ENCODE measurements at places on chromosomes 7 and 10. TPM values are rescaled to one million over a fixed set of nuclear protein-coding genes. Genes with fewer than 3 reads are reported as not detected.

AKR1C4 gene
- not detected for total RNA-seq

FZD1 gene
- total RNA-seq: 39.1 TPM

AGAP6 gene
- 15.9 TPM for total RNA-seq

GRCh38 chr7:131111081-131111576, 216.5 kb upstream of the MKLN1 start:
- no peak for DNase-seq

- DNase-seq: no peak
Measured at GRCh38 chr7:148255333-148255732, 335.2 kb upstream of the C7orf33 start.

- no peak for DNase-seq
Measured at GRCh38 chr7:92723943-92724342, 112.4 kb downstream of the CDK6 start.

DNA sequence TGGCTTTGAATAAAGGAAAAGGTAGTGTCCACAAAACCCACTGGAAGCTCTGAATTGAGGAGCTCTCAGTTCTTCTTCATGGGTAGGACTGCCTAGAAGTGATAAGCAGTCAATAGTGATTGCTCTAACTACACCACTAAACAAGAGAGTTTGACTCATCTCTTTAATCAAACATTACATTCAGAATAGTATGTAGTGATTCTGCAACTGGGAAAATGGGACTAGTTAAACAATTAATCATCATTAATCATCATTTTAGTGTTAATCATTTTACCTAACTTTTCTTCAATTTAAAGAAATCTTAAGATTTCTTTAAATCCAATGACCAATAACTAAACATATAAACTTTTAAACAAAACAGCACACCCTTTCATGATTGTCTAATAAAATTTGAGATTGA, 484.0 kb upstream of the FZD8 start:
- DNase-seq: no peak

GRCh38 chr10:127576051-127576450, 26.9 kb downstream of the NPS start:
- DNase-seq: no peak

GRCh38 chr7:134394056-134394455, 64.8 kb downstream of the AKR1B1 start:
- DNase-seq: no peak

DNA sequence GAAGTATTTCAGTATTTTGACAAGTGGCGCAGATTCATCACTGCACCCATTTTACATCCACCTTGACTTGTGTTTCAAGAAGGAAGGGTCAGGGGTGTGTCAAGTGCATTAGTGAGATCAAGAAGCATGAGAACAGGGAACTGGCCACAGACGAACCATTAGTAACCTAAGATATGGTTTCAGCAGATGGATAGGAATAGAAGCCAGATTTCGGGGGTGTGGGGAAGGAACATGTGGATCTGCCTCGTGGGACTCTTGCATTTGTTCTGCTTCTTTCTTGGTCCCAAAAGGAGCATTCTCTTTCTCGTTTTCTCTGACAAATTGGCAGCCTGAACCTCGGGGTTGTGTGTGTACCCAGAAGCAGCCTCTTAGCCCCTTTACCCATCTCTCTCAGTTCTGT, 9.6 kb downstream of the DENND2A start:
- no peak for DNase-seq

DNA sequence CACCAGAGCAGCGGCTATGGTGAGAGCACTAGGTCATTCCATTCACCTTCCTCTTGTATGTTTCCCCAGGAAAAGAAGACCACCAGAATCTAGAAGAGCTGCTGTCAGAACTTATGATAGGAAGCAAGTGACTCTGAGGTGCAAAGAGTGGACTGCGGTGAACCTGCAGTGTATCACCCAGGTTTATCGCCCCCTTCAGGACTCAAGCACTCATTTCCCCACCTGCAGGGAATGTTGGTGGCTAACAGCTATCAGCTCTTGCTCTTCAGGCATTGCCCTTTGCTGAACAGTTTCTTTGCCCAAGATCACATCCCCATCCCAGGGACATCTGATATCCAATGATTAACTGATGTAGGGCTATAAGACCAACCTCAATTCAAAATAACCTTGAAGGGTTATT, 66.3 kb upstream of the IL6 start:
- DNase-seq: no peak

- DNase-seq: no peak
Measured at GRCh38 chr7:66781408-66782090, 41.0 kb downstream of the RABGEF1 start.

DNA sequence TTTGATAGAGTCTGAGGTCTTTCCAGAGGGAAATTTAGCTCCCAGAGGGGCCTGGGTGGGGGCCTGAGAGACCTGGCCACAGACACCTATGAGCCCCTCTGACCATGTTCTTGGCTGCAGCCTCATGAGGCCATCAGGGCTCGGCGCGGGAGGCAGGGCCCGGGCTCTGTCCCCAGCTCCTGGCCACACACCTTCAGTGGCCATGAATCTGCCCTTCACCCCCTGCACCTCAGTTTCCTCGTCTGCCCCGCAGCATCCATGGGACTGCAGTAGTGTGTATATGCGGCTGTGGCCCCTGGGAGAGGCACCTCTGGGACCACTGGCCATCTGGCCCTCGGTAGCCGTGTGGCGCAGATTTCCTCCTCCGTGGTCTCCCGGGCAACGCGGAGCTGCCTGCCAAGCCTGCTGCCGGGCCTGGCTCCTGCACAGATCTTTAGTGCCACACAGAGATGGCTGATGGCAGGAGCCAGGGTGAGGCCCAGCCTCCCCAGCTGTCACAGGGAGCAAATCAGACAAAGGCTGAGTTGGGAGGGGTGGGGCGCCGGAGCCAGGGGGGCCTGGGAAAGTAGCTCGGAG, 23.6 kb upstream of the ADCYAP1R1 start:
- DNase-seq: no peak

DNA sequence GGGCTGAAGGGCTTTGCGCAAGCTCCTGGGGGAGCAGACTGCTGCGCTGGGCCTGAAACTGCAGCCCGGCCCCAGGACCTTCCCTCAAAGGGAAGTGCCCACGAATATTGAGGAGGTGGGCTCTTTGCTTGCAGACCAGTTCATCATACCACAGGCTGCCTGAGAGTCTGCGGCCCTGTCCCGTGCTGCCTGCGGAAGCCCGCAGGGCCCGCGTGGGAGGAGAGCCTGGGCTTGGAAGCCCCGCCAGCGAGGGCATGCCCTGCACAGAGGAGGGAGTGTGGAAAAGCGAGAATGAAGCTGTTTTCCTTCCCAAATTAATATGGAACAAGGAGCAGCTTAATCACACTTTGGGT, 83.6 kb upstream of the MKI67 start:
- DNase-seq: no peak

Data from ascending aorta (tissue), 2 donors.